Kidney tubule cell (primary cell): ENCODE measurements at places on chromosomes 2 and 18.

DNA sequence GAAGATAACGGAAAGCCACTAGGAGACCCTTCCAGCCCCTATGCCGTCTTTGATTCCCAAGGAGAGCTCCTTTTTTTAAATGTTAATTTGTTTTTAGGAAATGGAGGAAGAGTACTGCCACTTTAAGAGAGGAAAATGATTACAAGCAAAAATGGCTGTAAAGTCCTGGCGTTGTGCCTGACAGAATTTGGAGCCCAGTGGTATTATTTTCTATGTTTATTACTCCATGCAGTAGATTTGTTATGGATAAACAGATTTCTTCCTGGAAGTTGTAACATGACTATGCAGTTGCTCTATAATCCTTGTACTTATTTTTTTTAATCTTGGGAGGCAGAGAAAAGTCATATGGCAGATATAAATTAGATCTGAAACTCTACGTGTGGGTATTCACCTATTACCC lies 141.3 kb downstream of the GBX2 start:
- no peak for DNase-seq

DNA sequence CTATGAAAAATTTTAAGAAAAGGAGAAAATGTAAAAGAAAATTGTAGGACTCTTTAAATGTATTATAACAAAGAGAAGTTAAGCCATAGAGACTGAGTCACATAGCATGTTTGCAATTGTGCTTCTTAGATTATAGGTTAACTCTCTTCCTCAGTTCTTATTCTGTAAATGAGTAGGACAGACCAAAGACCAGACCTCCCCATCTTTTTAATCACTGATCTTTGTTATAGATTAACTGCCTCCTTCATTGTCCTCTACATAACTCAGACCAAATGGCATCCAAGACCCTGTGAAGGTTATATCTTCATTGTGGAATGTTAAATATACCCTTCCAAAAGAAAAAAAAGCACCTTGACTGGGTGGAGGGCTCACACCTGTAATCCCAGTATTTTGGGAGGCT lies 316.9 kb upstream of the LRRTM4 start:
- peak; percentile 78 for DNase-seq

GRCh38 chr2:136151021-136151971 lies 33.3 kb upstream of the CXCR4 start:
- no peak for DNase-seq

GRCh38 chr2:100350661-100351185 lies 28.4 kb upstream of the LONRF2 start:
- peak; percentile 82 for DNase-seq

DNA sequence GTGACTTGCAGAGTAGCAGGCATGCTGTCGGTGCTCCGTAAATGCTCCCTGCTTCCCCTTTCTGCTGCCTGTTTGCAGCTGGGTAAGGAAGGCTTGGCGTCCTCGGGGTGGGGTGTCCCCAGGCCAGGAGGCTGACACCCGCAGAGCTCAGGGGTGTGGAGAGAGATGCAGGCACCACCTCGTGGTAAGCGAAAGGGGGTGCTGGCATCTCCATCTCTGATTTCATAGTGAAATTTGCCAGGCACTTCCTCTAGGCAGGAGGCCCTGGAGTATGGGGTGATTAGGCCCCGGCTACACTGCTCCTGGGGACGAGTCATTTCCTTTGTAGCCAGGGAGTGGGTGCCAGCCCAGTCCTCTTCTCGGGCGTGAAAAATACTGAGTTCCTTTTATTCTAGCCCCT lies 160.4 kb downstream of the KLHL29 start:
- peak; percentile 77 for DNase-seq

- no peak for DNase-seq
Measured at GRCh38 chr2:98013407-98014042, 17.8 kb upstream of the TMEM131 start.

DNA sequence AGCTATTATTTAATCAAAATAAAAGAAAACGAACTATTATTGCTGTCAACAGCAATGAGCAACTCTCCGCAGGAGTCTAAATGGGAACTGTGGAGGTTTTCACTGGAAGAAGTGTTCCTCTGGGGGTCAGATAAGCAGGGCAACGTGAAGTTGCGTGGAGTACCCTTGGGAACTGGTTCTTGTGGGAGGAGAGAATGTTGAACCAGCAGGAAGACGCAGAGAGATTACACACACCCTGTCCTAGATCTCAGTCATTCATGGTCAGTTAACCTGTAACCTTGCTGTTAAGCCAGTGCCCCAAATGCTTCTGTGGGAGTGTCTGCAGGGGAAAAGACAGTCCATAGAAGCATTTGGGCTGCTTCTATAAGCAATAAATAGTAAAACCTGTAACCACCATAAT lies 20.4 kb upstream of the CABLES1 start:
- peak; percentile 91 for DNase-seq

DNA sequence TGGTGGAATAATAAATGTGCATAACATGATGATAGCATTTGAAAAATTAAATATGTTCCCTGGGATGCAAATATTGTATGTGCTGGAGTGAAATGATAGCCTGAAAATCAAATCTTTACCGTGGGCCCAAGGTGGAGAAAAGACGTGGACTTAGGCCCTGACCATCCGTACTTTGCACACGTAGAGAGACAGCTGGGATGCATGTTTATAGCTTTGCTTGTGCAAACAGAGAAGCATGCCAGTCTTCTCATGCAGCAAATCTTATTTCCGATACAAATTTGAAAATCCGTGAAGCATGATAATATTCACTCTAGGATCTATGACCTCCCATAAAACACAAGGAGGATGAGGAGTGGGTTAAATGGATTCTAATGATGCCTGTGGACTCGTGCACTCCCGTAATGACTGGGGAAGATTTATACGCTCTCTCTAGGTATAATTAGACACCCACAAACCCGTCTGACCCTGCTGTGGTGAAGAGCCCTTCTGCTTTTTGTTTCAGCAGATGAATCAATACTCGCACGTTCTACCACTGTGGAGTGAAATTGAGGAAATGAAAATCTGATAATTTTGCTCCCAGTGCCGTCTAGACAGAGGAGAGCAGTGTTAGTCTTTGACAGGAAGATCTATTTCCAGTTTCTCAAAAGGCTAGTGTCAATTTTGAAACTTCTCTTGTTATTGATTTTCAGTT lies 810.3 kb upstream of the SALL3 start:
- DNase-seq, result no peak

DNA sequence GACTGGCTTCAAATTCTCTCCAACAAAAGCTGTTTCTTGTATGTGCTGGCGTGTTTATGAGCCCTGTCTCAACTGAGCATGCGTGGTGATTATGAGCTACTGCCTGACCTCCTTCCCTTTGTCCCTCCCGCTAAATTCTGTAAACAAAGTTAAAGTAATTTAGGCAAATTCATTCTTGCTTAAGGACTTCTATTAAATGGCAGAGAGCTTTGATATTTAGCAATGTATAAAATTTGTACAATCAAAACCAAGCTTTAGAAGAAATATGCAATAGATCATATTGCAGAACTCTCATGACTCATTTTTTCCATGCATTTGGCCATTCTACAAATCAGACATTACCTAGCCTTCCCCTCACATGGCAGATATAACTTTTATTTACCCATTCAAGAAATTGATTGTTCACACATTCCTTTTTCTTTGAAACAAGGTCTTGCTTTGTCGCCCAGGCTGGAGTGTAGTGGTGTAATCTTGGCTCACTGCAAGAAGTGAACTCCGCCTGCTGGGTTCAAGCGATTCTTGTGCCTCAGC lies 18.2 kb downstream of the IGFBP2 start:
- DNase-seq, result no peak

DNA sequence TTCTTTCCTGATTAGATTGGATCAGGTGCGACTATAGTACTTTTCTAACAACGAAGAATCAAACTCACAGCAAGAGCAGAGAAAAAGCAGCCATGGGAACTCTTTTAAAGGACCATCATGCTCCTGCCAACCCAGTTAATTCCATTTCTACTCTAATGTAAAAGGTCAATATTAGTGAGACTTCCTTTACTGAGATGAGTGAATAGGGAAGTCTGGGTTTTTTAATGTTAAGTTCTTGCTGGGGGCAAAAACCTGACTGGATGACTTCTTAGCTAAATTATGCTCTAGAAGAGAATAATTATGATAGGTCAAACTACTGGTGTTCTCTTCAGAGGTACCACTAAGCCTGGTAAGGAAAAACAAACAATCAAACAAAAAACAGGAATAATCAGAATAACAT lies 8.4 kb downstream of the SRBD1 start:
- no peak for DNase-seq

- no peak for DNase-seq
Measured at GRCh38 chr2:76556018-76556417, 845.3 kb upstream of the GCFC2 start.

DNA sequence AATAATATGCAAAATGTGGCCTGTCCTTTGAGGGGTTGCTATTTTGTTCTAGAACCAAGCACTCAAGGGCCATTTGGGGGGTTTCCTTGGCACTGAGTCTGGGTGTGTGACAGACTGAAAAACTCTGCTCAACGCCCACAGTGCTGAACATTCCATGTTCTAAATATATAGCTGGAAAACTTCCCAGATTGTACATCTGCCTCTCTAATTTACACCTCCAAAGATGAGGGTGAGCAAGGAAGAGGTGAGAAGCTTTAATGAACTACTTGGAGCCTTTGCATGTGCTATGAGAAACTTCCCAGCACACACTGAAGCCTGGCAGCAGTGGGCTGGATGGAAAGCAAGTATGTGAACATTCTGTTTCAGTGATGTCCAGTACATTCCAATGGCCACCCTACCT lies 296.7 kb upstream of the KCNH7 start:
- no peak for DNase-seq

- DNase-seq, result peak; percentile 67
Measured at GRCh38 chr2:172119089-172119488, 16.4 kb upstream of the DLX2 start.

GRCh38 chr2:32947484-32948143 lies 861 bp downstream of the LTBP1 start:
- peak; percentile 43 for DNase-seq

DNA sequence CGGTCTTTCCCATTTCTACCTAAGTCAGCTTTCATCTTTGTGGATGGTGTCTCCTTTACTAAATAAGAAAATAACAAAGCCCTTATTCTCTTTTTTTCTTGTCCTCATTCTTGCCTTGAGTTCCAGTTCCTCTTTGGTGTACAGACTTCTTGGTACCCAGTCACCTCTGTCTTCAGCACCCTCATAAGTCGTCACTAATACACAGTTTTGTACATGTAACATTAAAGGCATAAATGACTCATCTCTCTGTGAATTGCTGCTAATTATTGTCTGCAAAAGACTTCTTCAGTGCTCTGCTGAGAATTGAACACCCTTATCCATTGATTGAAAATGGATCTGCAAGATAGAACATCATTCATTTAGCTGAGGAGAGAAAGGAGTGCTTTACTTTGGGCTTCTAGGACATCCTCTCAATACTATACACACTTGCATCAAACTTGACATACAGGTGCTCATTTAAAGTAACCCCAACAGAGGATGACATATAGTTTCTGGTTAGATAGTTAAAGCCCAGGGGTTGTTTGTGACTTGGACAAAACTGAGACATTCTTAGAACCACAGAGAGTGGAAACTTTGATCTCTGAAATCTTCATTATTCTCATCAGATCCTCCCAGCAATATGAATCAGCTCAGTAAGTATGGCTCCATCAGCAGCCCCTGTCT lies 97.0 kb downstream of the XRCC5 start:
- DNase-seq, result no peak

GRCh38 chr2:170361090-170361936 lies 183.4 kb downstream of the MYO3B start:
- DNase-seq, result peak; percentile 63

- DNase-seq, result peak; percentile 33
Measured at GRCh38 chr2:86078774-86079545, 26.7 kb downstream of the POLR1A start.

DNA sequence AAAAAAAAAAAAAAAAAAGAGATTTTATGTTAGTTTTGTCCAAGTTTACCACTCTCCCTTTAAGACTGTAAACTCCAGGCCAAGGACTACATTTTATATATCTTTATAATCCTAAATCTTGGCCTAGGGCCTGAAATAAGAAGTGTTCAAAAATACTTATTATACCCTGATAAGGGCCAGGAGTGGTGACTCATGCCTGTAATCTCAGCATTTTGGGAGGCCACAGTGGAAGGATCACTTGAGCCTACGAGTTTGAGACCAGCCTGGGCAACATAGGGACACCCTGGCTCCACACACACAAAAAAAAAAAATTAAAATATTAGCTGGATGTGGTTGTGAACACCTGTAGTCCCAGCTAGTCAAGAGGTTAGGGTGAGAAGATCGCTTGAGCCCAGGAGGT lies 12.7 kb downstream of the TRIP12 start:
- DNase-seq, result no peak

DNA sequence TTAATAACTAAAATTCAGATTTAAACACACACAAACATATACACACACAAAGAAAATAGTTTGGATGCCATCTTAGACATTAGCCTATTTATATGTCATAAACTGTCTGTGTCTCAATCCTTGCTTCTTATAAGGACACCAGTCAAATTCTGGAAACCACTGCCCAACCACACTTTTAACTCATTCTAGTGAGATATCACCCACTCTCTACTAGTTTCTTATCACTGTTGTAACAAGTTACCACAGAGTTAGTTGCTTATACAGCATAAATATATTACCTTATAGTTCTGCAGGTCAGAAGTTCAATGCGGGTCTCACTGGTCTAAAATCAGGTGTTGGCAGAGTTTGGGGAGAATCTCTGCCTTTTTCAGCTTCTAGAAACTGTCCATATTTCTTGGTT lies 239.1 kb downstream of the MTX2 start:
- DNase-seq, result no peak

GRCh38 chr2:218785103-218785502 lies 3.2 kb downstream of the CYP27A1 start:
- peak; percentile 43 for DNase-seq

DNA sequence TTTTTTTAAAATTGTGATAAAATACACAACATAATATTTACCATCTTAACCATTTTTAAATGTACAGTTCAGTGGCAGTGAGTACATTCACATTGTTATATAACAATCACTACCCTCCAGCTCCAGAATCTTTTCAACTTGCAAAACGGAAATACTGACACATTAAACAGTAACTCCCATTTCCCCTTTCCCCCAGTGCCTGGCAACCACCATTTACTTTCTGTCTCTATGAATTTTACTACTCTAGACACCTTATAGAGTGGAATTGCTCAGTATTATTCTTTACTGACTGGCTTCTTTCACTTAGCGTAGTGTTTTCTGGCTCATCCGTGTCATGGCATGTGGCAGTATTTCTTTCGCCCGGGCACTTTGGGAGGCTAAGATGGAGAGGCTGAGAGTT lies 32.6 kb downstream of the FASTKD2 start:
- DNase-seq, result no peak

DNA sequence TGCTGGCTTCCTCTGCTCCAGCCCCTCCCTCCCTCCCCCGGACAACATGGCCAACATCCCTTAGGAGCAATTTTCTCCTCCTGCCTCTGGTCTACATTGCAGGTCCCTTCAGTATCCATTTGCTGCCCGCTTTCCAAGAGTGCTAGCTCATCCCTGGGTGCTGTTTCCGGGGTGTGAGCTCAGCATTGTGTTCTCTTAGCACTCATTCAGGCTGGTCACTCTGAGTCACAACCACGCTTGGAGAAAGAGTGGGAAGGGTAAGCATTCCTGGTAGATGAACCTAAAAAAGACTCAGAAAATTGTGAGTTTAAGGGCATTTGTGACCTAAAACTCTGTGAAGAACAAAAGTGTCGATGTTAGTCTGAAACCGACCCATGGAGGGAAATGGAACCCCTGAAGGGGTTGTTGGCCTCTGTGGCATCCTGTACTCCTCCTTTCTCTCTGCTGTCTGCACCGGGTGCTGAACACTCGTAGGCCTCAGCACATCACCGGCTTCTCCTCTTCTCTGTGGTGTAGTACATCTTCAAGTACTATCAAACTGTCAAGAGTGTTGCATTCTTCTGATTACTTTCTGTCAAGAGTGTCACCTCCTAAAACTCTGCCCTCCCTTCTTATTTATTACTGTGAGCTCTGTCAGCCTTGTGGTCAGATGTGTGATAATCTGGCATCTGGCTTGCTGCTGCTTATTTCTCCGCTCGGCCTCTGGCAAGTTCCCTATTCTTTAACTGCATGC lies 73.0 kb downstream of the CTNNA2 start:
- DNase-seq, result peak; percentile 80
